Daoy (cell line): ENCODE measurements at places on chromosomes 16 and 17. TPM values are rescaled to one million over a fixed set of nuclear protein-coding genes. Genes with fewer than 3 reads are reported as not detected.

SMIM36 gene
- total RNA-seq: not detected in 2 replicates

GRCh38 chr17:12603566-12603965, 62.1 kb upstream of the MYOCD start:
- no peak for DNase-seq

DNA sequence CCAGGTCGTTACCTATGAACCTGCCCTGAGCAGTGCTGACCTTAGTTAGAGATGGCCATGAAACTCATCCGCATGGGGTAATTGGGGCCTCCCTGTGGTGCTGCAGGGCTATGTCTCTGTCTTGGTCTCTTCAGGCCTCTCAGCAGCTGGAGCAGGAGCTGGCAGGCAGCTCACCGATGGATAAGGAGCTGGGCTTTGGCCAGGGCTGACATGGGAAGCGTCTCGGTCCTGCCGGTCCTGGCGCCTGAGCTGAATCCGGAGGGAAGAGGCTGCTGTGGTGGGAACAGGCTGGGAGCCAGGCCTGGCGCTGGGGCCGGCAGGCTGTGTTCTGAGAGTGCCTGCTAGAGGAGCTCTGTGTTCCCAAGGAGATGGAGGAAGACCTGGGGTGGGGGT, 10.1 kb downstream of the IL32 start:
- no peak for DNase-seq

DNA sequence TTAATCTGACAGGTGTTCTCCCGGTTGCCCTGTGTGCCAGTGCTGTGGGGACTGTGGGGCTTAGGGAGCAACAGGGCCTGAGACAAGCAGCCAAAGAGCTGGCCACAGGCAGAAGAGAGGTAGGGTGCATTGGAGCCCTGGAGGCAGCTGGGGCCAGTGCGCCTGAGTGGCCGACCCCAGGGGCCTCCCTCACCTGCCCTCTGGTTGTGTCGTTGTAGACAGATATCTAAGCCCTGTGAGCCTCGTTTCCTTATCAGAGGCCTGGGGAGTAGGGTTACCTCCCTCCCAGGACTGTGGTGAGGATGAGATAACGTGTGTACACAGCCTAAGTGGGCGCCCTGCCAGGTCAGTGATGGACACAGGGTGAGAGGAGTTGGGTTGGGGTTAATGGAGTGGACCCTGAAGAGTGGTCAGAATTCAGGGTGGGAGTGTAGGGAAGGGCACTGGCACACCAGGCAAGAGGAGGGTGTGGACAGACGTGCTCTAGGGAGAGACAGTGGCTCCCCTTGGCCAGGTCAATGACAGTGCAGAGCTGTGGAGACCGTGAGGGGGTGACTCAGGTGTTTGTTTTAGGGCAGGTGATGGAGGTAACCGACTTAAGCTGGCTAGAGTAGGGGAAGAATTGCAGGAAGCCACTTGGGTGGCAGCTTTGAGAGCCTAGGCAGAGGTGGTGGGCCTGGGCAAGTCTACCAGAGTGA, 3.4 kb downstream of the NARF start:
- no peak for DNase-seq

- no peak for DNase-seq
Observed at GRCh38 chr16:22370038-22370820, 4.2 kb downstream of the CDR2 start.
